ENCODE measurements at places on chromosomes 6 and 20. TPM values are rescaled to one million over a fixed set of nuclear protein-coding genes. Genes with fewer than 3 reads are reported as not detected.
A peak's percentile ranks its signal among the peaks of the same experiment; 100 is the strongest.

TNF gene
- not detected for total RNA-seq

UNC5CL gene
- under 0.01 TPM for total RNA-seq

LZTS3 gene
- total RNA-seq, result 7.6 TPM

RIPPLY2 gene
- total RNA-seq, result 0.51 TPM

VGLL2 gene
- not detected for total RNA-seq

CYP24A1 gene
- not detected for total RNA-seq

TULP1 gene
- total RNA-seq, result not detected

NNAT gene
- 0.13 TPM for total RNA-seq

RHAG gene
- not detected for total RNA-seq

FAM110A gene
- 1.3 TPM for total RNA-seq

TRAM2 gene
- total RNA-seq, result 13.5 TPM

PCMTD2 gene
- 49.3 TPM for total RNA-seq

SRMS gene
- not detected for total RNA-seq

DNA sequence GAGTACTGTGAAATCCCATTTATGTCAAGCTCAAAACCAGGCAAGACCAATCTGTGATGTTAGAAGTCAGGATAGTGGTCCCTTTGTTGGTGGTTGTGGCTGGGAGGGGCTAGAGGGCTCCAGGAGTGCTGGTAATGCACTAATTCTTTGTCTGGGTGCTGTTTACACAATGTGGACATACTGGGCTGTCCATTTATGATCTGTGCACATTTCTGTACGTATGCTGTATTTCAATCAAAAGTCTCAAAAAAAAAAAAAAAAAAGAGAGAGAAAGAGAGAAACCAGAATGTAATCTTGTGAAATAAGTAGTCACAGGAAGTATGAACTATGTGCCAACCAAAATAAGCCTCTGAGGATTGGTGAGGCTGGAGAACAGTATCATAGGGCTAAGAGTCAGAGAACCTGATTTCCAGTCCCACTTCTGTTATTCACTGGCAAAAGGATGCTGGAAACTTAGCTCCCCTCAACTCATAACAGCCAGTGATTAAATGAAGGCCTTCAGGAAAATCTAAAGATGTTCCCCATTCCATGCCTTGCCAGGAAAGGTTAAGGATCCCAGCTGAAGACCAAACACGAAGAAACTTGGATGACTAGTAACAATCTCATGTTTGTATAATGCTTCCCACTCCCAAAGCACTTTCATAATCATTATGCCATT is 19.6 kb upstream of the TRAM2 start:
- DNase-seq, result peak; percentile 47

DNA sequence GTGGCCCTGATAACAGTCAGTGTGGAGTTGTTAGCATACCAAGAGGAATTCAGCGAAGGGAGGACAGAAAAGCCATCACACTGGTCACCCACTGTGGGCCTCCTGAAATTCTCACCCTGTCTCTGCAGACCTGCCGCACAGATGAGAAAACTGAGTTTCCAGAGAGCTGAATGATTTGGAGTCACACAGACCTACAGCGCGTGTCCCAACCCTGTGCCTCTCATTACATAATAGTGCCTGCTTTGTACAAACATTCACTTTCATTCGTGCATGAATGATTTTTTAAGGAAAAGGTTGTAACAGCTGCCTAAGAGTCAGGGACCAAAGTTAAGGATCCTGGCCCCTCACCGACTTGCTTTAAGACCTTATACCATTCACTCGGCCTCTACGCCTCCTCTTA is 62.7 kb downstream of the THBS2 start:
- DNase-seq, result no peak

- DNase-seq, result no peak
Observed at GRCh38 chr6:111499269-111499793, 16.3 kb upstream of the REV3L start.

GRCh38 chr6:70956451-70957283 is at the start of gene B3GAT2:
TSS of gene B3GAT2 (minus strand) at chr6:70957060. CDS start at chr6:70956429, 631 bp downstream.
- DNase-seq, result peak; percentile 6

- no peak for DNase-seq
Observed at GRCh38 chr6:36700831-36701230, 3.2 kb downstream of the RAB44 start.

DNA sequence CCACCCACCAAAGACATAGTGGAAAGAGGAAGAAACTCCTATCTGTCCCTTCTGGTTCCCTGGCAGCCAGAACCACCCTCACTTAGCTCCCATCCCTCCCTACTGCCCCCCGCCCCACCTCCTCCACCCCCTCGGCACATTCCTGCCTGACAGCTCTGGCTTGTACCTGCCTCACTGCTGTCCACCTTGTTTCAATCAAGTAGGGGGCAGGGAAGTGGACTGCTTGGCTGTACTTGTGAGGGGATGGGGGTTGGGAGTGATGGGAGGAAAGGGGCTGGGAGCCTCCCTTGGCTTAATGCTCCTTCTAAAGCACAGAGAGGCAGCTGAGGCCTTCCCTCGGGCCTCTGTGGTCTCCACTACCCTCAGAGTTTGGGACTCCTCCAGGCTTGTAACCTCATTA is 22.1 kb upstream of the ZNF76 start:
- no peak for DNase-seq

GRCh38 chr6:9116026-9116425 is 680.7 kb upstream of the SLC35B3 start:
- DNase-seq, result no peak

DNA sequence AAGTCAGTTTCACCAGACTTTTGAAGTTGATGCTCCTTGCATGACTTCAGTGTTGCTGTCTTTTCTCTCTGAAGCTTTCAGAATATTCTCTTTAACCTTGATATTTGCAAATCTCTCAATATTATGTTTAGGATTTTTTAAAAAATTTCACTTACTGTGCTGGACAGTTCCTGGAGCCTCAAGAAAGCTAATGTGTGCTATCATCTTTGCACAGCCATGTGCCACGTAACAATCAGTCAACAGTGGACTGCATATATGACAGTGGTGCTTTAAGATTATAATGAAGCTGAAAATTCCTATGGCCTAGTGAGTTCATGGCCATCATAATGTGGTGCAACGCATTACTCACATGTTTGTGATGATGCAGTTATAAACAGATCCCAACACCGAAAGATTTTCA is 59.1 kb upstream of the OGFRL1 start:
- no peak for DNase-seq

DNA sequence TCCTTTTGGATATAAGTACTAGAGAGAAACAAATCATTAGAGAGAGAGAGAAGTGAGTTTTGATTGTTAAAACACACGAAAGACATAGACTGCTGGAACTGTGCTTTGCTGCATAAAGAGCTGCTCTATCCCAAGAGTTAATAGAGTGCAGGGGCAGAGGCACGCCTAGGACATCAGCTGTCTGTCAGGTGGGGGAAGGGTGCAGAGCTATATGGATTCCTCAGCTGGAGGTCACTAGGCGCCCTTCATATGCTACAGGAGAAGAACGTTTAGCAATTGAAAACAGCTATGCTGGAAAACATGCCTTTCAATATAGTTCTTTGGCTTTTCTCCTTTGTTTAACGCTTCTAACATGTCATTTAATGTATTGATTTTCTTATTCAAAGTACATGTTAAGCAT is 169.0 kb upstream of the MCHR2 start:
- DNase-seq, result no peak

DNA sequence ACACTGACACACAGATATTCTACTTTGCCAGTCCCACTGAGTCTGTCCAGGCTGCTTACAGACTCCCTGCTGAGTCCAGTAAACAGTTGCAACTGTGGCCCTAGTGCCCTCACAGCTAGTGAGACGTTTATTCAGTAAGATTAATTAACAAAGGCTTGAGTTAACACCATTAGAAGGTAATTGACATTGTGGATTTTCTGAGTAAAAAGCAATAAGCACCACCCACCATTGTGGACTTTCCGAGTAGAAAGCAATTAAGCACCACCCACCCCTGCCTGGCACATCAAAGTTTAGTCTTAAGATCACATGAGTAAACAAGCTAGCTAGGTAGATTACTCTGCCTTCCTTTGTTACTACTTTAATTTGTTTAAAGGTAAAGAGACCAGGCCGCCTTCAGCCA is 408.6 kb upstream of the IMPG1 start:
- no peak for DNase-seq

DNA sequence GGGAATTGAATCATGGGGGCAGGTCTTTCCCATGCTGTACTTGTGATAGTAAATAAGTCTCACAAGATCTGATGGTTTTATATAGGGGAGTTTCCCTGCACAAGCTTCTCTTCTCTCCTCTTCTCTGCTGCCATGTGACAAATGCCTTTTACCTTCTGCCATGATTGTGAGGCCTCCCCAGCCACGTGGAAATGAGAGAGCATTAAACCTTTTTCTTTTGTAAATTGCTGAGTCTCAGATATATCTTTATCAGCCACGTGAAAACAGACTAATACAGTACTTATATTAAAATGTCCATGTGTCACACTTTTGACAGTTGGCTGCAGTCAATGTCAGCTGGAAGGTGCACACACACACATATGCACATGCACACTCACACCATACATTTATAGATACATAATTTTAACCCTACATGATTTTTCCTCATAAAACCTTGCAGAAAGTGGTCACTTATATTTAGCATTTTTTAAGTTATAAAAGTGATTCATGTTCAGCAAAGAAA is 128.9 kb downstream of the OTOR start:
- DNase-seq, result no peak

DNA sequence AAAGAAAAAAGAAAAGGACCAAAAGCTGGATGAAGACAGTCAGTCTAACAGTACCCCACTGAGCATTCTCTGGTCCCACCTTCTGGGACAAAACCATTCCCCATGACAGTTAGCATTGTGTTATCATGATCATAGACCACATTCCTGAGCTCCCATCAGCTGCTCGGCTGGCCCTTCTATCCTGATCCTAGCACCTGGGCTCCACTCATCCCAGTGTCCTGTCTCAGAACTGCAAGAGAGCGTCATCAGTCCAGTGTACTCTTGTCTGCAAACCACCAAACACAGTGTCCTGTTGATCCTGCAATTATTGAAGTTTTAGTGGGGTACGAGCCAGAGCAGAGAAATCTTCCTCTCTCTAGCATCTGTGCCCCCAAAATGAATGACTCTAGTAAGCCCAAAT is 16.0 kb upstream of the TAAR1 start:
- DNase-seq, result no peak

- no peak for DNase-seq
Observed at GRCh38 chr20:57509665-57510237, 15.2 kb downstream of the CTCFL start.

DNA sequence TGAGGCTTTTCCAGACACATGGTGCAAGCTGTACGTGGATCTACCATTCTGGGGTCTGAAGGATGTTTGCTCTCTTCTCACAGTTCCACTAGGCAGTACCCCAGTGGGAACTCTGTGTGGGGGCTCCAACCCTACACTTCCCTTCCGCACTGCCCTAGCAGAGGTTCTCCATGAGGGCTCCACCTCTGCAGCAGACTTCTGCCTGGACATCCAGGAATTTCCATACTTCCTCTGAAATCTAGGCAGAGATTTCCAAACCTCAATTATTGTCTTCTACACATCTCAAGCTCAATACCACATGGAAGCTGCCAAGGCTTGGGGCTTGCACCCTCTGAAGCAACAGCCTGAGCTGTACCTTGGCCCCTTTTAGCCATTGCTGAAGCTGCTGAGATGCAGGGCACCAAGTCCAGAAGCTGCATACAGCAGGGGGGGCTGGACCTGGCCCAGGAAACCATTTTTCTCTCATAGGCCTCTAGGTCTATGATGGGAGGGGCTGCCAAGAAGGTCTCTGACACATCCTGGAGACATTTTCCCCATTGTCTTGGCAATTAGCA is 11.6 kb downstream of the PDSS2 start:
- DNase-seq, result no peak

GRCh38 chr6:11368760-11369159 is 136.3 kb upstream of the NEDD9 start:
- DNase-seq, result no peak

DNA sequence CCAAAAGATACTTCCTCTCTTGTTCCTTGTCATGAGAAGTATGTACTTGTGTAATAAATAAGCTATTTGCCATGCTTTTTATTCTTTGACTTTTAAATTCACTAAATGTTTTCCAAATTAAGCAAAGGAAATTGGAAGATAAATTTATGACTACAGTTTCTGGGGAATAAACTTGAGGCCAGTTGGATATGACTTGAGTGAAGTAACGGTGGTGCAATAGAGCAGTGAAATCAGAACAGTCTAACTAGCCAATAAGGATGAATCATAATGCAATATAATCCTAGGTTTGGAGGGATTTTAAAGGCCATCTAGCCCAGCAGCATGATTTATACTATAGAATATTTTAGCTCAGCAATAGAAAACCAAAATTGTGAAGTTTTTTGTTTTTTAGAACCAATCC is 183.8 kb upstream of the TCF21 start:
- DNase-seq, result no peak

- DNase-seq, result no peak
Observed at GRCh38 chr20:48384147-48384818, 443.5 kb downstream of the PREX1 start.
